ENCODE measurements at places on chromosomes 3 and 15.

GRCh38 chr15:67792250-67792942 is 32.9 kb upstream of the SKOR1 start:
- DNase-seq, result no peak

DNA sequence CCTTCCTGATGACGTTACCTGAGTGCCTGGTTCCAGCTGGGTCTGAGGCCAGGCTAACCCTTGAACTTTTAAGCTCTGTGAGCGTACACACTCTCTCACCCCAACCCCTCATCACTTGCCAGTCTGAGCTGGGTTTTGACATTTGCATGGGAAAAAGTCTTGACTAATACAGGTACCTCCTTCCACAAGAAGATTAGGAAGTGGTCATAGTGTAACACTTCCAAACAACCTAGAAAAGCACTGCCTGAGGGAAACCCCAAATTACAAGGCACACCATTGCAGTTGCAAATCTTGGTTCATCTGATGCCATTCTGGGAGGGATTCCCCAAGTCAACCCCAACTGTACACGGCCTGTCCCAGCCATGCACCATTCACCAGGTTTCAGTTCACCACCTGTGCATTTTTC is 499.8 kb downstream of the FOXP1 start:
- DNase-seq, result no peak

DNA sequence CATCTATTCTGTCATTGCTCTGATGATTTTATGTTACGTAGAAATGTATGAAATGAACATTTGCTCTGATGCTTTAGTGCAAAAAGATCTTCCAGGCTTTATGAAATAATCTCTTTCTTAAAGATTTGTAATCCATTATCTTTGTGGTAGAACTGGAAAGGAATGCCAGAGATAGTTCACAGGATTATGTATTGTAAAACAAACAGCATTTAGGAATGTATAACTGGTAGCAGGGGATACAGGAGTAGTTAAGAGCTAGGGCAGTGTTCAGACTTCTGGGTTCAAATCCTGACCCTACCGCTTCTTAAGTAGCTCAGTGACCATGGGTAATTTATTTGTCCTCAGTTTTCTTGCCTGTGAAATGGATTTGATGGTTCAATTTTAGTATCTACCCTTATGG is 429.8 kb upstream of the TPM1 start:
- no peak for DNase-seq

GRCh38 chr3:85726241-85726640 is 767.5 kb downstream of the CADM2 start:
- no peak for DNase-seq

- DNase-seq, result no peak
Measured at GRCh38 chr15:74906067-74906449, 593 bp downstream of the FAM219B start.

- no peak for DNase-seq
Measured at GRCh38 chr3:100760377-100760776, 51.1 kb downstream of the TFG start.

DNA sequence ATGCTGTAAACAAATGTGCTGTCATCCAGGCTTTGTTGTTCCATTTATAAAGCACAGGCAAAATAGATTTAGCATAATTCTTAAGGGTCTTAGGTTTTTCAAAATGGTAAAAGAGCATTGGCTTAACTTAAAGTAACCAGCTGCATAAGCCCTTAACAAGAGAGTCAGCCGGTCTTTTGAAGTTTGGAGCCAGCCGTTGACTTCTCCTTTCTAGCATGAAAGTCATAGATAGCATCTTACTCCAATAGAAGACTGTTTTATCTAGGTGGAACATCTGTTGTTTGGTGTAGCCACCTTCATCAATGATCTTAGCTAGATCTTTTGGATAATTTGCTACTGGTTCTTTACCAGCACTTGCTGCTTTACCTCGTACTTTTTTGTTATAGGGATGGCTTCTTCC is 297.5 kb upstream of the DCBLD2 start:
- DNase-seq, result no peak

DNA sequence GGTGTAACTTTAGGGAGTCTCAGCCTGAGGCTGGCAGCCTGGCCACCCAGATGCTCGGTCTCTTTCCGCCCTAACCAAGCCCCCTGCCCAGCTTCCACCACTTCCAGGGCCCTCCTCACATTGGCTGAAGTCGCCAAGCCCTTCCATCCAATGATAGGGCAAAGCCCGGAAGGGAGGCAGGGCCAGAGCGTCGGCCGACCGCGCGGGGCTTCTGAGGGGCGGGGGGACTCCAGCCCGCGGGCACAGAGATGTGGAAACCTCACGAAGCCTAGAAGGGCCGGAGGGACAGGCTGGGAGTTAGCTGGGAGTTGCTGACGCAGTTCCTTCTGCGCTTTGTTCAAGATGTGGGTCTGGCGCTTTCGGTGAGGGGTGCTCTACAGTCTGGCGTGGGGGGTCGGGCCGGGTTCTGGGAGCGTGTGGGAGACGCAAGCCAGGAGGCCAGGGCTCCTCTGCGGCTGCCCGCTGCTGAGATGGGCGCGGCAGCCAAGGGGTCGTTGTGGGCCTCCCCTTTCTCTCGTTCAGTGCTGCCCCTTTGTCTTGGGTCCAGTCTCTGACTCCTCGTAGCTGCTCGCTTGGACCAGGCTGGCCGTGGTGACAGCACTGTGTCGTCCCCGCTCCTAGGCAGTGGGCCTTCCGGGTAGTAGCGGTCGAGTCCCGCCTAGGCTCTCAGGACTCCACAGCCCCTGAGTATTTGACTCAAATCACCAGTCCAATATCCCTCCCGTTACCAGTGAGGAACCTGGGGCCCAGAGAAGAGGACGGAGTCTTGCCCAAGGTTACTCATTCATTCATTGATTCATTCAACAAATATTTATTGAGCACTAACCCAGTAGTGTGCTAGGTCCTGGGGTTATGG is at the start of gene ZNF660:
TSS of gene ZNF660 (plus strand) at position 319 of the 856 bp plus-strand sequence. CDS start 9,230 bp downstream, outside the sequence.
- no peak for DNase-seq

DNA sequence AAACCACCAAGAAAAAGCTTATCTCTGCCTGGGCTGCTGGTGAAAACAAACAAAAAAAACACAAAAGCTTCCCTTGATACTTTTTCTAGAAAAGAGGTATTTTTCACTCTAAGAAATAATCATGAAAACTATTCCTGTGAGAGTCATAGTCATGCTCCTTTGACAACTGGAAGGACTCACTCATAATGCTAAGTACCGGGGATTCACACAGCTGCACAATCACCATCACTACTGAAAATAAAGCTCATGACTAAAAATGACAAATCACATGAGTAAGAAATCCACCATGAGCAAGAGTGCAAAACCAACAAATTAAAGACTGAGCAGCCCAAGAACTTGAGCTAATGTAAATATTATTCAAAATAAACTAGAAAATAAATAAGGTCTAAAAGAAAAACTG is 10.6 kb upstream of the POU1F1 start:
- DNase-seq, result no peak

- no peak for DNase-seq
Measured at GRCh38 chr3:152941859-152942258, 106.9 kb downstream of the P2RY1 start.

DNA sequence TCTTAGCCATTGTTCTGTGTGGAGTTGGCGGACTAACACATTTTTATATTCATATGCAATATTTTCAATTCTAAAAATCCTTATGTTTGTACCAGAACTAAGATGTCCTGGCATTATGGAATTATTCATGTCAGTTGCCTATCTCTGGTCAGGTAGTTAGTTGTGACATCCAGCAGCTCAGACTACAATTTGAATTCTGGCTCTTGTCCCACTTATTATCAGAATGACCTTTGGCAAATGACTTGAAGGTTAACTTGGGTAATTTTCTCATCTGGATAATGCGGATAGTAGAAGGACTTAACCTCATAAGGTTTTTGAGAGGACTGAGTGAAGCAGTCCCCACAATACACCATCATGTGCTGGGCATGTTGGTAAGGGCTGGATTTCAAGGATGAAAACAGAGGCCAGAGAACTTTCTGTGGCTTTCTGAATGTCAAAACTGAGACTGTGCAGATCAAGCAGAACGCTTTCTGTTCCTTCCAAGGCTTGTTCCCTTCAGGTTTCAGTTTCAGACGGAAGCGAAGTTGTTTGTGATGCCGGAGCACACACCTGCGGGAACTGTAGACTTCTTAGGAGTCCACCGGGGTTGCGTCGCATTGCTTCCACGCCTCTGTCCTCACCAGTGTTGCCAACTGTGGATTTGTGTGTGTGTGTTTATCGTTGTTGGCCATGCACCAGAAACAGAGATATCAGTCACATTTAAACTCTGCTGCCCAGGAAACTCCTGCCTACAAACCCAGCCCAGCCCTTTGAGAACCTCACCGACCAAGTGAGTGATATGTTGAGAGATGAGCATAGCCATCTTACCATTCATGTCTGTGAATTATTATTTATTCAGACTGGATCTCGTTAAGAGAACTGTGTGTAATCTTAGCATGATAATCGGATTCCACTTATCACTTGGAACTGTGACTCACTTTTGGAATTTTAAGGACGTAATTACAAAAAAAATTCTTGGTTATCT is 76.0 kb downstream of the PTPRG start:
- DNase-seq, result no peak

DNA sequence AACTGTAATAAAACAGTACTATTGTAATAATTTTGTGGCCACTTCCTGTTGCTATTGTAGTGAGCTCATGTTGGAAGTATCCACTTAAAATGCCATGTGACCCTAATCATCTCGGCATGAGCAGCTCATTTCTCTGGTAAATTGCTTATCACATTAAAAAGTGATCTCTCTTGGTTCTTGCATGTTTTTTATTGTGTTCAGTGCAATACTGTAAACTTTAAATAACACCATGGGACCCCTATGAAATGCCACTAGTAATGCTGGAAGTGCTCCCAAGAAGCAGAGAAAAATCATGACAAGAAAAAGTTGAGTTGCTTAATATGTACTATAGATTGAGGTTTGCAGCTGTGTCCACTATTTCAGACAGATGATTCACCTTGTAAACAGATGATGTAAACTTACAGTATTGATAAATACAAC is 45.6 kb downstream of the NMD3 start:
- no peak for DNase-seq

- DNase-seq, result no peak
Measured at GRCh38 chr3:99943931-99944761, 126.5 kb downstream of the CMSS1 start.

DNA sequence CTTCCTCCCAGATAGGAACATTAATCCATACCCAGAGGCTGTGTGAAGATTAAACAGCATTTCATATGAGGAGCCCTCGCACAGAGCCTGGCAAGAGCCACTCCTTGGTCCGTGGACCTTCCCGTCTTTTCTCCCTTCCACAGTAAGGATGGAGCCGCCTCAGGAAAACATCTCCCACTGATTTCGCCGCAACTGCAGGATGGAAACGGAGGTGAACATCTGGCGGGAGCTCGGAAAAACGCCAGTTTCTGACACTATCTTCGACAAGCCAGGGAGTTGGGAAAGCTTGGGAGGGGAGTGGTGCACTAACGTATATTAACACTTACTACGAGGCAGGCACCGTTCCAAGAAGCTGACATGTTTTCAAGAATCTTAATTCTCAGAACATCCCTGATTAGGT is 157.9 kb downstream of the XXYLT1 start:
- DNase-seq, result no peak
